ENCODE measurements at places on chromosomes 5 and 9.

- DNase-seq = no peak
Measured at GRCh38 chr9:76598981-76599380, 140.0 kb downstream of the GCNT1 start.

DNA sequence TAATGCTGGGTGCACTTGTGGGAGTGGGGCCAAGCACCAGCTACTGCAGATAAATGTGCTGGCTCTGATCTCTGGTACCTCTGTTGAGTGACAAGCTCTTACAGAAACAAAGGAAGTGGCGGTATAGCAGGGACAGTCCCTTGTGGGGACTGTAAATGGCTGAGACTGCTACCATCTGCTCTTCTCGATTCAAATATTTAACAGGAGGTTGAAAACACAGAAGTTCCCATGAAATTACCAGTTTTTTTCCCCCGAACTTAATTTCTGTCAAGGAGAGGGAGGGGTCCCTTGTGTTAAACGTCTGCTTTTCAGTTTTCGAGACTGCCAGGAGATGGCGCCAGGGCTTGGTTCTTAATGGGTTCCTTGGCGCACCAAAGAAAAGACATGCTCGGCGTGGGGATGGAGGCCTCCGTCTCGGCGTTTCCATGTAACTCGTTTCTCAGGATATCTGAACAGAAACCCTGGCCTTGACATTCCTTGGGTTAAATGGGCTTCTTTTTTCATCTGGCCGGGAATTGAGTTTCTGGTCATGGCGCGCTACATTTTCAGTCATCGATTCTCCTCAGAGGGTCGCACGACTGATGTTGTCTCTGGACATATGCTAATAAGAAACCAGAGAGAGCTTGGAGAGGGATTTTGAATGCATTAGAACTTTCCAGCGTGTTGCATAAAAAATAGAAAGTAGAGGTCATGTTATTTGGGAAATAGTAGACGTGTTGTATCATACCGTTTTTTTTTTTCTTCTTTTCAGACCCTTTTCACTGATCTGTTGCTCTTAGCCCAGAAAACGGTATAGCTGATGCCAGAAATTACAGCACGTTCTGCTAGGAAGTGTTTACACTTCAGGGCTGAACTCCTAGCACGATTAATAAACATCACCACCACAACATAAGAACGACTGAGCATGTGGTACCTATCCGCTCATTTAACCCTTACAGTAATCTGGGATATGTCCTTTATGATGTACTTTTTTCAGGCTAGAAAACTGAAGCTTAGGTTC, 64.0 kb downstream of the CARTPT start:
- peak; percentile 84 for DNase-seq

DNA sequence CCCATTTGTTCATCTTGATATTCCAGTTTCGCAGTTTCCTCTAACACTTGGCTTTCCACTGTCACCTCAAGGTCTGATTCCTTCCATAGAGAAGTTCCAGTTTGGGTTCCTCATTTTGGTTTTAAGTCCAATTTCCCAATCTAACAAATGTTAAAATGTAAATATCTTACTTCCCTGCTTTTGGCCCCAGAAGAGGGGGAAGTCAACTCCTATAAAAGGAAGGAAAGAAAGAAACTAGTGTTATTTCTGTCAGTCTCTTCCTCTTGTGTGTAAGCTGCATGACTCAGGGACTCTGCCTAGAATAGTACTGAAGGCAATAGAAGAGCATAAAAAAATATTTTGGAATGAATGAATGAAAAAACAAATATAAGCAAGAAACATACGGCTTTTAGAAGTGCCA, 127.5 kb upstream of the CCNG1 start:
- DNase-seq = no peak

- no peak for DNase-seq
Measured at GRCh38 chr9:127422133-127422782, 1.9 kb upstream of the ZNF79 start.

DNA sequence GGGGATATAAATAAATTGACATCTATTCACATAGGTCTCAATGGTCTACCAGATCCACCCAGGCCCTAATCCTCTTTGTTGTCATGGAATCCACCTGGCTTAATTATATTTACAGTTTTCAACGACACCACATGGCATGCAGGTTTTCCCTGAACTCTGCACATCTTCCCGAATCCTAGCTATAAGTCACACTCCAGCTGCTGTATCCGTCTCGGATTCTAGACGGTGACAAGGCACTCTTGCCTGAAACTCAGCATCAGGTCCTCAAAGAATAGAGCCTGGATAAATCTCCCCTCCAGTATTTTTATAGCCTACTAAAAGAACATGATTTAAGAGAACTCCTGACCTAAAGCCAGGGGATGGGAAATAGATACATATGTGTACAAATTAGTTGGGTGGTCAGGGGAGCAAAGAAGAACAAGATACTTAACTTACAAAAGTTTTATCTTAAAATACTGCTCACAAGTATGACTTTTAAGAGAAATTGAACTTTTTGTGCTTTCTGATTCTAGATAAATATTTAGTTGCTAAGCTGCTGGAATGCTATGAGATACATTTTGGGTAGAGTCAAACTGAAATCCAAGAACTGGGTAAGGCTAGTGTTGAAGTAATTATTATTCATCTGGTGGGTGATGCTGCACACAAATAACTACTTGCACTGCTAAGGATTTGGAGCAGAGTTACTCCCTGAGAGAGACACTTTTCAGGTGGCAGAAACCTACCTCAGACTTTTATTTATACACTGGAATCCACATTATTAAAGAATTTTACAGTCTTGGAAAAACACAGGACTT, 187.3 kb downstream of the EFNA5 start:
- no peak for DNase-seq

DNA sequence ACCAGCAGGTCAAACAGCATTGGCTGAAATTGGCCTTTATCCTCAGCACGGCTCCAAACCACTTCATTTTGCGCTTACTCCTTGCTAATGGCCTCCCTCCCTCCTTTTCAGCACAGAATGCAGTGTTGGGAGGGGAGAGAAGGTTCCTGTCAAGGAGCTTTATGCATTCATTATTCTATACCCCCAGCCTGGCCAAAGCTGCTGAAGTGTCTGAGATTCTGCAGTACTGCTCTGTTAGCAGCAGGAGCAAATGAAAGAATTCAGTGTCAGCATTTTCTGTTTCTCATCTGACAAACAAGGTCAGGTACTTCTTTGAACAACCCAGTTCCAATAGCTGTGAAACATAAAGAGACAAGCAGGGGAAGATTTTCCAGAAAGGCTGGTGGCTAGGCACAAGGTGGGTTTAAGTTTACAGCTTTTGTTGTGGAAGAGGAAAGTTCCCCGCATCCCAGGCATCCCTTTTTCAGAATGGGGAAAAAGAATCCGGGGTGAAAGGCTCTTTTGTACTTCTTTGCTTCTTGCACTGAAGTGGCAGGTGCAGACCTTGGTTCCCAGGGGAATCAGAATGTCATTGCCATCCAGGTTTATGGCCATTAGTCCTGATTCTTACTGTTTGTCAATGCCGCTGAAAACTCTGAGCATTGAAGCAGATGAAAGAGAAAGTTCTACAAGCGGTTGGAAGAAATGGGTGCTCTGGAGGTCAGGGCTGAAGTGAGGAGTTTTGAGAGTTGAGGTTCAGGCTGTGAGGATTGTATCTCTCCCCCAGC, 109.3 kb upstream of the APC start:
- DNase-seq = no peak

GRCh38 chr5:15124871-15125568, 253.4 kb upstream of the ANKH start:
- no peak for DNase-seq

DNA sequence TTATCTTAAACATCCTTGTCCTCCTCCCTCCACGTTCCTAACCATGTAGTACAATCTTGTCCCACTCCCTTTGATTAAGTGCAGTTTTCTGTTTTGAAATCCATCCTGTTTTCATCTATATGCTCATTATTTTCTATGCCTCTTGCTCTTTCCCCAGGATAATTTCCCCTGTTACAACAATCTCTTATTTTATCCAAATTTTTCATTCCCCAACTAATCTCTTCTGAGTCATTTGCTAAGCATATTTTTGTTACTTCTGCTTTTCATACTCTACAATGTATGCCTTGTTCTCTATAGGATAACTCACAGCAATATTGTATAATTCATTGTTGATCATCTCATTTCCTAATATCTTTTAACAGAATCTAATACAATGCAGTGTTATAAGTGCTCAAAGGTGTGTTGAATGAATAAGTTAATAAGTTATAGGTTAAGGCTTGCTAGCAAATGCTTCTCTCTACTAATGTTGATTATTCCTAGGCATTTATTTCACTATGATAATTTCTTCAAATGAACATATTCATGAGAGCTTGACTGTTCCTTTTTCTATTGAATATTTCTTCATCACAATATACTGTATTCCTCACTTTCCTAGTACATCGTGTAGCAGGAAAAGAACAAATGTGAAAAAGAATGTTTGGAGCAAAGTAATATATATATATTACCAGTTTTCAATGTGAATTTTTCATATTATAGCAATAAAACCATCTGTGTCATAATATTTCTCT, 1.5 kb downstream of the OMD start:
- DNase-seq = no peak

- DNase-seq = no peak
Measured at GRCh38 chr9:132721661-132722060, 51.4 kb downstream of the GTF3C4 start.

- DNase-seq = peak; percentile 17
Measured at GRCh38 chr5:178483620-178484019, 106.6 kb downstream of the COL23A1 start.

DNA sequence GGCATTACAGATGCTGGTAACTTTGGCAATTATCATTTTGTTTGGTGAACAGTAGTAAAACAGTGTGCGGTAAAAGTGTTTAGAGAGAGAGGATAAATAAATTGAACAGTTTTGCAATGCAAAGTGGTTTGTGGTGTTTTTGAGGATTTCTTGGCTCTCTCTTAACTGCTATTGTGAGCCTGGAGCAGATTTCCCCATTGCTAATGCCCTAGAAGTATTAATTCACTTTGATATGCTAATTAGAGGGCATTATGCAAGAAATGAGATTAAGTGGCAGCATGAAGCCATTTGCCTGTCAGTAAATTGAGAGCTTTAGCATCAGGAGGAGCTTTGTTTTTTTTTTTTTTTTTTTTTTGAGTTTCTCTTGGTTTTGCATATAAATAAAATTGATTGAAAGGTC, 8.2 kb downstream of the PBX3 start:
- DNase-seq = no peak

GRCh38 chr5:54725391-54726280, 208.1 kb downstream of the SNX18 start:
- DNase-seq = no peak

DNA sequence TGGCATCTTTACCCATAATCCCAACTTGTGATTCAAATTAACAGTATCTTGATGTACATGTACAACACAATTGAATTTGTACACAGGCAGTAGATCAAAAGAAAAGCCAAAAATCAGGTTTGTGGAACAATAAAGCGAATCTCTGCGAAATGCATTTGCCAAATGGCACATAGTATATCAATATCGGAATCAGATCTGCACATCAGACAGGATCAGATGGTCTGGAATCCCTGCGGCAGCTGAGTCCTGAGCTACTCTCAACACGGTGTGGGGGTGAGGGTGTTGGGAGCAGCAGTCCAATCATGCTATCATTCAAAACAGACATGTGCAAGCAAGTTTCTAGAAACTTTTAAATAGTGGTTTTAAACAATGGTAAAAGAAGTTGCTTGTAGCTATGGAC, 358.3 kb downstream of the SEMA5A start:
- DNase-seq = no peak

- peak; percentile 58 for DNase-seq
Measured at GRCh38 chr9:85723215-85723614, 18.5 kb downstream of the AGTPBP1 start.

DNA sequence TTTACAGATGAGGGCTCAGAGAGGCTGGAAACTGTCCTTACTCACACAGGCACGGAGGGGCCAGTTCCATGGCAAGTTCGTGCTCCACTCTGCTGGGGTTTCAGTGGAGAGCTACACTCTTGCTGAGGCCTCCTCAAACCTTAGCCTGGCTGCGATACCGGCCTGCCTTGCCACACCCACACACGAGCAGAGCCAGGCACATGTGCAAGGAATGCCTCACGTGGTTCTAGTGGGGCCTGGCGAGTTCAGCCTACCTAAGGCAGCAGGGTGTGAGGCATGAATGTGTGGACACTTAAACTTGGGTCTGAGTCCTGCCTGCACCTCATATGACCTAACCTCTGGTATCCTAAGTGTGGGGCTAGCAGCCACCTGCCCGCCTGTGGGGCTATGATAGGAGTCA, 21.5 kb upstream of the PRDM12 start:
- DNase-seq = no peak

DNA sequence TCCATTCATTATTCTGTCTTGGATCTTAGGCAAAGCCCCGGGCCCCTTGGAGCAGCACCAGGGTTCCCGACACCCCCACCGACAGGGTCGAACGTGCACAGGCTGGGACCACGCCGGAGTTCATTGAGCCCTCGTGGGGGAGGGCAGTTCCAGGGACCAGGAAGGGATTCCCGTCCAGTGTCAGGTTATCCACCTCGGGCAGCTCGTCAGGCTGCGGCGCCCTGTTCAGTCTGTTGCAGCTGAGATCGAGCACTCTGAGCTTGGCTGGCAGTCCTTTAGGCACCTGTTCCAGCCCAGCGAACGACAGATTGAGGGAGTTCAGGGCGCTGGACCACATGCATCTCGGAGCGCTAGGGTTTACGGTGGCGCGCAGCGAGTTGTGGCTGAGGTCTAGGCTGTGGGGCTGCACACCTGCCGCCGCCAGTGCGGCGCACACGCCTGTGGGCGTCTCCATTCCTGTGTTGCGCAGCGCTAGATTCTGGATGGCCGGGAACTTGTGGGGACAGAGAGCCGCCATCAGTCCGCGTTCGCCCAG, 1.1 kb downstream of the CD14 start:
- no peak for DNase-seq
